Stimulated activated CD4-positive, alpha-beta T cell treated with anti-CD3 and anti-CD28 coated beads, Interleukin-15, amount 100 ng/mL, for 1 hour (primary cell): ENCODE measurements at places on chromosomes 13 and 19.

DNA sequence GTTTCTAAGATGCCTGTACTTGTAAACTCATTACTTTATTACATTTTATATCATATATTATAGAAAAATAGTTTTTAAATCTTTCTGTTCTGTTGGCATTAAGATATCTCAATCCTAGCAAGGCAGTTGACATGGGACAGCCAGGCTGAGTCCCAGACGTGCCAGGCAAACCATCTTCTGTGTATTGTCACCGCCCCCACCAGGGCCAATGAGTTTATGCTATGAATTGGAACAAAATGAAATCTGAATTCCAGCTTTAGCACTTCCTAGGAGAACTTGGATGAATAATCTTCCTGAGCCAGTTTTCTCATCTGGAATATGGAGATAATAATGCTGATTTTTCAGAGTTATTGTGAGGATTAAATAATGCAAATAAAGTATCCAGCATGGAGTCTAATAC lies 79.9 kb upstream of the GSX1 start:
- DNase-seq, result no peak

GRCh38 chr13:93687261-93687660 lies 460.7 kb downstream of the GPC6 start:
- DNase-seq, result no peak

DNA sequence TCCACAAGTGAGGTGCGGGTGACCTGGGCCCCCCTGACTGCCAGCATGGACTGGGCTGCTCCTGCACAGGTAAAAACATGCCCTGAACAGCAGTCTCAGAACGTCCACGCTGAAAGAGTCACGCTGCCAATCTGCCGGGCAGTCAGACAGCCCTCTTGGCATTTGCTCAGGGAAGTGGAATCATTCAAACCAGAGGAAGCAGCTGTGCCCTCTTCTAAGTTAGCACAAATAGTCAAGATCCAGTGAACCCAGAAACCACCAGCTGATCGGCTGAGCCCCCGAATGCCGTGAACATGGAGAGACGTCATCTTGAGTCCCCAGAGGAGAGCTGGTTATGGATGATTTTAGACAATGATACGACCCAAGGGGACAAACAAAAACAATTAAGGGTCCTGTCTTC lies 34.4 kb downstream of the KLF2 start:
- no peak for DNase-seq

- DNase-seq, result no peak
Observed at GRCh38 chr13:39417643-39418042, 185.3 kb downstream of the LHFPL6 start.

GRCh38 chr19:4288091-4288777 lies 9.2 kb downstream of the SHD start:
- no peak for DNase-seq

- DNase-seq, result no peak
Observed at GRCh38 chr13:20148501-20149183, 12.2 kb downstream of the GJA3 start.

DNA sequence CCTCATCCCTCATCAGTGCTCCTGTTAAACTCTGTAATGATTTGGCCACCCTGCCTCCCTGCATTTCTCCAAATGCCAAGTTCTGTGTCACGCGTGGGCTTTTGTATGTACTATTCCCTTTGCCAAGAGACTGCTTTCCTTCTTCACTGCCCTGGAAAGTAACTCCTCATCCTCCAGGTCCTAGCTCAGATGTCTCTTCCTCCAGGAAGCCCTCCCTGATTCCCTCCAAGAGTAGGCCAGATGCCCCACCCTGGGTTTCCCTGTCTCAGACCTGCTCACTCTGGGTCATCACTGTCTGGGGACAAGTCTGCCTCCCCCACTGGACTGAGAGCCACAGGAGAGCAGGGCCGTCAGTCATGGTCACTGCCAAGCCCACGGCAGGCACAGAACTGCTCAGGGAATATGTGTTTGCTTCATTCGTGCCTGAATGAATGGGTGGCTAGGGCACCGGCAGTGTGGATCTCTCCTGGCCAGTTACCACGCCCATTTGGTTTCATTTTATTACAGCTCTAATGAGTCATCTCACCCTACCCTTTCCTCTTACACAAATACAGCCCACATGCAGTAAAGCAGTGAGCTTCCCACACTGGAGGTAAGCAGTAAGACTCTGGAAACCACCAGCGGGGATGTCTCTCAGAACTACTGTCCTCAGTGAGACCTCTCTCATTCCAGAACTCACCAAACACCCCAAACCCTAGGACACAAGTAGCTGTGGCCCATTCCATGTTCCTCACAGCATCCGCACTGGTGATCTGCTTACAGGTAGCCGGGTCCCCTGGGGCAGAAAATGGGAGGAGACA lies 12.1 kb upstream of the GPR4 start:
- DNase-seq, result no peak

DNA sequence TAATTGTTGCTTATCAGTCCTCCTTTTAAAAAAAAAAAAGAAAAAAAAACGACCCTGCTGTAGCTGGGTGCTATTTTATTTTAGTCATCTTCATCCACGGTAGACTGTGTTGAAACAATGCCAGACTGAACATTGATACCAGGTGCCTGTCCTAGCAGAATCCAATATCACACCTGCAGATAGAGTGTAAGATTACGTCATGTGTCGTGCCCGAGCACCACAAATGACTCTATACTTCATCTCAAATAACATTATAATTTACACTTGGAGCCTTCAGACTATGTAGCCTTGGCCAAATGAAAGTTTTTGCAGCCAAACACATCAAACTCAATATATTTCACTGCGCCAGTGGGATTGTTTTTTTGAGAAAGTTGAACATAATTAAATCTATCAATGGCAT lies 410.6 kb downstream of the FGF9 start:
- DNase-seq, result no peak

GRCh38 chr13:110136660-110137585 lies 170.0 kb downstream of the COL4A1 start:
- DNase-seq, result no peak
